ENCODE measurements at places on chromosomes 11 and 22. TPM values are rescaled to one million over a fixed set of nuclear protein-coding genes. Genes with fewer than 3 reads are reported as not detected.
A peak's percentile ranks its signal among the peaks of the same experiment; 100 is the strongest.

GRCh38 chr11:14657841-14658240, 14.2 kb downstream of the PDE3B start:
- no peak for DNase-seq

DNA sequence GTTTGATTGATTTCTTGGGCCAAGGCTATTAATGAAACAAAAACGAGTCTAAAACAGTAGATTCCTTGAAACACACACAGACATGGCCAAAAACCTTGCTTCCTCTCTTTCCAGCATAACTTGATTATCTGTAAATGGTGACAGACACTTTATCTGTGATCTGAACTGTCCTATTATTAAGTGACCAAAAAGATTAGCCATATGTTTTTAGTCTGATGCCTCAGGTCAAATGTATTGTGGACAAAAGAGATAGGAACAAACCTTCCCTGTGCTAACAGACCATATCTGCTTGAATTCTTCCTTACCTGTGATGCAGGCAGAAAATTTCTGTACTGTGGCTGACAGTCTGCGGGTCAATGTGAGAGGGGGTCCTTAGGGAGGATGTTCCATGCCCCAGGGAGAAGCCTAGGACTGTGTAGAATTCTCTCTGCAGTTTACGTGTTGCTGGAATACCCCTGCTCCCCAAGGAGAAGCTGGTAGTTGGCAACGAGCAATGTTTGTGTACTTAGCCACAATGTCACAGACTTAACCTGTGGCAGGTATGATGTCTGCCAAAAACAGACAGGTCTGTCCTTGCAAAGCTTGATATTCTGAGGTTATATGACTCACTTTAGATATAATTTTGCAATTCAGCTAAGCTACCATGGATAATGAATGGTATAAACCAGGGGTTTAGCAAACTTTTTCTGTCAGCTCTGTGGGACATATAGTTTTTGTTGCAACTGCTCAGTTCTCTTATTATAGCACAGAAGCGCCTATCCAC, 31.2 kb downstream of the C11orf71 start:
- no peak for DNase-seq

DNA sequence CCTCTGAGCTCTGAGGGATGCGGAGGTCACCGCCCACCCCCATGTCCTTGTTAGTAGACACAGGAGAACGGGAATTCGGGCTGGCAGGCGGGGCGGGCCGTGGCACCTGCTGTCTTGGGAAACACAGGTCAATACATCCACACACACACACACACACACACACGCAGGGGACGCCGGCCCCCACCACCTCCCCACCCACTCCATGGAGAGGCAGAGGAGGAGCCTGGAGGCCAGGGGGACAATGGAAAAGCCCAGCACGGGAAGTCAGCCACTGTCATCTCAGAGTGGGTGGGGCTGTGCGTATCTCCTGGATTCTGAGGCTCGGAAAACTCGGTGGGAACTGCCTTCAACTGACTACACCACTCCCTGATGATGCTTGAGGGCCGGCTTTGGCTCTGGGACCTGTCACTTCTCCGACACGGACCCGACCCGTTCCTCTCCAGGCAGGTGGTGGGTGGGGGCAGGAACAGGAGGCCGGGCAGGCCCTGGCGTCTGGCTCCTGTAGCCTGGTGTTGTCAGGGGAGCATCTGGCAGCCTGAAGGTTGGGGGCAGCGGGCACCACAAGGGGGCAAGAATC, 18.5 kb upstream of the TMEM184B start:
- DNase-seq = no peak

GRCh38 chr11:18927550-18928322, 11.5 kb downstream of the MRGPRX1 start:
- DNase-seq = no peak

GRCh38 chr11:62832336-62833234, at the start of gene TEX54:
TSS of gene TEX54 (minus strand) at chr11:62832841.
- DNase-seq = no peak

DNA sequence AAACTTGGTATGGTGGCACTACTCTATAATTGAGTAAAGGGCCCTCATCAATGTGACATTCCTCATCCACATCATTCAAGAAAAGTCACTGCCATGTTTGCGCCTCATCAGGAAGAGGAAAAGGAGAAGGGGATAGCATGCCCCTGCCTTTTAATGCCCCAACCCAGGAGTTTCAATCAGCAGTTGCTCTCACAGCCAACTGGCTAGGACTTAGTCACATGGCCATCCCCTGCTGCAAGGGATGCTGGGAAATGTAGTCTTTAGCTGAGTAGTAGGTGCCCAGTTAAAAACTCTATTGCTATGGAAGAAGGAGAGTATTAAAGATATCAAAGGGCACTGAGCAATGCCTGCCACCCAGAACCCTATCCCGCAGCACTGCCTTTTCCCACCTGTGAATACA, 10.9 kb upstream of the CCND1 start:
- DNase-seq = no peak

DNA sequence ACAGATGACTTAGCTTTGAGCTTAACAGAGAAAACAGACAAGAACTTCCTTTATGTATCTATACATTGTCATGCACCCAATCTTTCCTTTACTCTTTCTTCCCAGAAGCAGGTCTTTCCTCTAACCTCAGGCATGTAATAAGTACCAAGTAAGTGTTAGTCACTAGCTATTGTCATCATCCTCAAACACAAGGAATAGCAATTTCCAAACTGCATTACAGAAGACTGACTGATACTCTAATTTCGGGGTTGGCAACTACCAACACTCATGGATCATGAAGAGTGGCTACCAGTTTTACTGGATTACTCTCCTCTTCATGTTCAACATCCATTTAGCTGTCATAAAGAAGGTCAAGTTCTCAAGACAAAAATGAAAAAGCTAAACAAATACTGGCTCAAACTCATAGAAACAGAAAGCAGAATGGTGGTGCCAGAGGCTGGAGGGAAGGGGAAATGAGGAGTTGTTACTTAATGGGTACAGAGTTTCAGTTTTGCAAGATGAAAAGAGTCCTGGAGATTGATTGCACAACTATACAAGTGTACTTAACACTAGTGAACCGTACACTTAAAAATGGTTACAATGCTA, 111.6 kb downstream of the SIK3 start:
- peak; percentile 32 for DNase-seq

- DNase-seq = no peak
Observed at GRCh38 chr11:134252346-134253187, 585 bp downstream of the THYN1 start.

- no peak for DNase-seq
Observed at GRCh38 chr11:123426789-123427188, 3.3 kb upstream of the GRAMD1B start.

DNA sequence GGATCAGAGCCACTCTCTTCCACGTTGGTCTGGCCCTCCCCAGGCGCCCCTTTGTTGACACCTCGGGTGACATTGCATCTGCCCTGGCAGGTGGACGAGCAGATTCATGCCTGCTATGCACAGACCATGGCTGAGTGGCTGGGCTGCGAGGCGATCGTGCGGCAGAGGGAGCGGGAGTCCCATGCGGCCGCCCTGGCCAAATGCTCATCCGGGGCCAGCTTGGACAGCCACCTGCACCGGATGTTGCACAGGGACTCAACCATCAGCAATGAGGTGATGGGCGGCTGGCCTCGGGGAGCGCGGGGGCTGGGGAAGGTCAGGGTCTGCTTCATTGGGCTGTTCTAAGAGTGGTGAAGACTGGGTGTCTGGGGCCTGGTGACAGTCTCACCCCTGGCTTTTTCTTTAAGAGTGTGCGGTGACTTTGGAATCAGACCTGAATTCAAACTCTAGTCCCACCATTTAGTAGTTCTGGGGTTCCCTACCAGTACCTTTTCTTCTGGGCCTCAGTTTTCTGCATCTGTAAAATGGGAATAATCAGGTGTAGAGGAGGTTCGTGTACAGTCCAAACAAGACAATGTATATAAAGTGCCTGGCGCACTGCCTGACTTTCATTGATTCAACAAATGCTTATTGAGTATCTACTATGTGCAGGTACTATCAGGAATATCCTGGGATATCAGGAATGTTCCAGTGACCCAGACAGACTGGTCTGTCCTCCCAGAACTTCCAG, 53.0 kb downstream of the LHFPL7 start:
- no peak for DNase-seq

DNA sequence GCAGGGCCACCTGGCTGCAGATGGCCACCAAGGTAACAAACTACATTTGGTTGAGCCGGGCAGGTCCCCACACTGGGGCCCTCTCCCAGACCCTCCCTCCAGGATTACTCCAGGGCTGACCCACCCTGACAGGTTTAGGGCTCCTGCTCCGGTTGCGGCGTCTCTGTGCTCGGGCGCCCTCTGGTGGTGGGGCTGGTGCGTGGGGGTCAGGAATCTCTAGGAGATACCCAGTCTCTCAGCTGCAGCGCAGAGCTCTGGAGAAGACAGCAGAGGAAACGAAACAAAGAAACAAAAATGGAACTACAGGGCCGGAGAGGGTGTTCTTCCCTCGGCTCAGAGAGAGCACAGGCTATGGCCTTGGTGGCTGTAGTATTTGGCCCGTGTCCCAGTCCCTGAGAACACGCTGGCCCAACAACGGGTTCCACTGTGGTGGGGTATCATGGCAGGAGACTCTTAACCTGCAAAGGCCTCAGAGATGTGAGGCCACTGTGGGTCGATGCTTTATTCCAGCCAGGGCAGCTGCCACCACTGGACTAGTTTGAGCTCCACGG, 2.4 kb downstream of the C11orf96 start:
- peak; percentile 45 for DNase-seq

DNA sequence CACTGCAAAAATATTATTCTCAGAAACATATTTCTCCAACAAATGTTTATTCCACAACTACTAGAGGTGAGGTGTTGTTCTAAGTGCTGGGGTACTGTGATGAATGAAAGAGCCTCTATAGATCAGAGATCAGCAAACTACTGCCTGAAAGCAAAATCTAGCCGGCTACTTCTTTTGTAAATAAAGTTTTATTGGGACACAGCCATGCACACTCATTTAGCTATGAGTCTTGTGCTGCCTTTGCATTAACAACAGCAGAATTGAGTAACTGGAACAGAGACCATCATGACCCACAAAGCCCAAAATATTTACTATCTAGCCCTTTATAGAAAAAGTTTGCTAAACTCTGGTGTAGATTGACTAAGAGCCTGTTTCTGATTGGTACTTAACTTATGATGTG, 37.1 kb upstream of the CRYBB3 start:
- no peak for DNase-seq

GRCh38 chr11:117923773-117924172, 5.4 kb downstream of the TMPRSS13 start:
- no peak for DNase-seq

DNA sequence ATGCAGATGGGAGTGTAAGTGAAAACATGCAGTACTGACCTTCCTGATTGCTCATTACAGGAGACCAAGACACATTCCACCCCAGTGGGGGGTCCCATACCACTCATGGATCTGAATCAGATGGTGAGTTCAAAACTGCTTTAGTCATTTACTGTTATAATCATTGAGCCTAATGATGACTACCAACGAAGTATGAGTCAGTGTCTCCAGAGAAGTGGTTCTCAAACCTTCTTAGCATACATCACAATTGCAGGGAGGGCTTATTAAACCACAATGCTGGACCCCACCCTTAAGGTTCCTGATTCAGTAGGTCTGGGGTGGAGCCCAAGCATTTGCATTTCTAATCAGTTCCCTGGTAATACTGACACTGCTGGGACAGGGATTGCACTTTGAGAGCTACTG, 75.8 kb downstream of the CD44 start:
- no peak for DNase-seq

DNA sequence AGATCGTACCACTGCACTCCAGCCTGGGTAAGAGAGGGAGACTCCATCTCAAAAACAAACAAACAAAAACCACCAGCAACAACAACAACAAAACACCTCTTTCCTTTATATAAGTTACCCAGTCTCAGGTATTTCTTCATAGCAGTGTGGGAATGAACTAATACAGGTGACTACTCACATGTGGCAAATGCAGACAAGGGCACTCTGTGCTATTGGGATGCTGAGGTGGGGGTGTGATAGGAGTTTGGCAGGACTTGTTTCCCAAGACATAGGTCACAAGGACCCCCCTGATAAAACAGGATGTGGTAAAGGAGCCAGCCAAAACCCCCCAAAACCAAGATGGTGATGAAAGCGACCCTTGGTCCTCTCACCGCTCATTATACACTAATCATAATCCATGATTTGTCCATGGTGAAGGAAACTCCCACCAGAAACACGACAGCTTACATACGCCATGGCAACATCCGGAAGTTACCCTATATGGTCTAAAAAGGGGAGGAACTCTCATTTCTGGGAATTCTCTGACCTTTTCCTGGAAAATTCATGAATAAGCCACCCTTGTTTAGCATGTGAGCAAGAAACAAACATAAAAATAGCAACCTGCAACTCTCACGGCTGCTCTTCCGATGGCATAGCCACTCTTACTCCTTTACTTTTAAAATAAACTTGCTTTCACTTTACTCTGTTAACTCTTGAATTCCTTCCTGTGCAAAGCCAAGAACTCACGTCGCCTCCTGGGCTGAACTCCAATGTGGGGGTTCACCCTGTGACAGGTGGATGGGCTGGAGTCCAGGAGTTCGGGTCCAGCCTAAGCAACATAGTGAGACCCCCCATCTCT, 18.8 kb upstream of the INCENP start:
- DNase-seq = no peak

- no peak for DNase-seq
Observed at GRCh38 chr11:101262258-101262657, 132.6 kb upstream of the PGR start.

DNA sequence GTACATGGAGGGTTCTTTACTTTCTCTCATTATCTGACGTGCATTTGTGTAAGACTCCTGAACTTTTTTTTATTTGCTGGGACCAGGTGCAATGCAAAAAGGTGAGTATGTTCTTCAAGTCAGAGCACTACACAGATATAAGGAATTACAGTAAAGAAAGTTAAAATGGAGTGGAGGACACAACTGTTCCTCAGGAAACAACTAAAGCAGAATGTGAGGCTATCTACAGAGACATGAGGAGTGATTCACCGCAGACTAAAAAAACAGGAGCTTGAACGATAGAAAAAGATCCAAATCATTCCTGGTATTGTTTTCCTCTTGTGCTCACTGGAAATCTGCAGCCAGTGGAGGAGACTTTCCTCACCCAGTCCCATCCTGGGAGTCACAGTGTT, 106.2 kb downstream of the ABTB2 start:
- no peak for DNase-seq

DNA sequence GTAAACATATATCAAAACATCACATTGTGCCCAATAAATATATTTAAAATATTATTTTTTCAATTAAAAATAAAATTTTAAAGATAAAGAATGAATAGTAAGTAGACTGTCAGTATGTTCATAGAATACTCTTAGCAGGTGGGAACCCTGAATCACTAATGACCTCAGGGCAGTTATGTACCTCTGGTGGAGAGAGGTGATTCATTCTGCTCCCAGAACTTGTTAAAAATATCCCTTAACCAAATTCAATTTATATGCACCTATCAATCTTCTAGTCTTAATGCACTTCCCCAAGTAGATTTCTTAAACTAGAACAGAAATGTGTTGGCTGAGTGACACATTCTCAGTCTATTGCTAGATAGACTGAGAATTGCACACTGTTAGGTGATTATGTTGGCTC, 183.9 kb upstream of the SYN3 start:
- DNase-seq = no peak

- DNase-seq = no peak
Observed at GRCh38 chr11:91421641-91422040, 803.0 kb upstream of the FAT3 start.

The GNG3 gene
- polyA plus RNA-seq = not detected

The ESRRA gene
- polyA plus RNA-seq = 8.7 TPM

The OR51A2 gene
- not detected for polyA plus RNA-seq

The CFAP300 gene
- not detected for polyA plus RNA-seq

The KDELR3 gene
- polyA plus RNA-seq = not detected

The MMP12 gene
- polyA plus RNA-seq = not detected

The MPPED2 gene
- polyA plus RNA-seq = 1.8 TPM

The PTPRCAP gene
- polyA plus RNA-seq = 1,354 TPM

The TNRC6B gene
- 29.7 TPM for polyA plus RNA-seq

The INS gene
- not detected for polyA plus RNA-seq

The ARHGAP20 gene
- polyA plus RNA-seq = not detected

The KCNJ5 gene
- polyA plus RNA-seq = not detected

The OR10A5 gene
- polyA plus RNA-seq = not detected
